ENCODE measurements at places on chromosomes 13 and 19.

DNA sequence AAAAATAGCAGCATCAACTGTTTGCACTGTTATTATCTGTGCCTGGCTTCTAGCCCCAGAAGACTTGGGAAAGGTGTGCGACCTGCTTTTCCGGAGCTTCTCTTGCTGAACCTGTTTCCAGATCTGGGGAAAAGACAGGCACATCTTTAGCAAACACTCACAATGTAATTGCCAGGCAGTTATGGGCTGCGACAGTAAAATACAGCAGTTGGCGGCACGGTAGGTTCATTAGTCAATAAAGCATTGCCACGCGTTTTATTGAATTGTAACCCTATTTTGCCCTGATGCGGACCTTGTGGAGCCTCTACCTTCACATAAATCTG, 223.7 kb upstream of the TSHZ3 start:
- DNase-seq = no peak

DNA sequence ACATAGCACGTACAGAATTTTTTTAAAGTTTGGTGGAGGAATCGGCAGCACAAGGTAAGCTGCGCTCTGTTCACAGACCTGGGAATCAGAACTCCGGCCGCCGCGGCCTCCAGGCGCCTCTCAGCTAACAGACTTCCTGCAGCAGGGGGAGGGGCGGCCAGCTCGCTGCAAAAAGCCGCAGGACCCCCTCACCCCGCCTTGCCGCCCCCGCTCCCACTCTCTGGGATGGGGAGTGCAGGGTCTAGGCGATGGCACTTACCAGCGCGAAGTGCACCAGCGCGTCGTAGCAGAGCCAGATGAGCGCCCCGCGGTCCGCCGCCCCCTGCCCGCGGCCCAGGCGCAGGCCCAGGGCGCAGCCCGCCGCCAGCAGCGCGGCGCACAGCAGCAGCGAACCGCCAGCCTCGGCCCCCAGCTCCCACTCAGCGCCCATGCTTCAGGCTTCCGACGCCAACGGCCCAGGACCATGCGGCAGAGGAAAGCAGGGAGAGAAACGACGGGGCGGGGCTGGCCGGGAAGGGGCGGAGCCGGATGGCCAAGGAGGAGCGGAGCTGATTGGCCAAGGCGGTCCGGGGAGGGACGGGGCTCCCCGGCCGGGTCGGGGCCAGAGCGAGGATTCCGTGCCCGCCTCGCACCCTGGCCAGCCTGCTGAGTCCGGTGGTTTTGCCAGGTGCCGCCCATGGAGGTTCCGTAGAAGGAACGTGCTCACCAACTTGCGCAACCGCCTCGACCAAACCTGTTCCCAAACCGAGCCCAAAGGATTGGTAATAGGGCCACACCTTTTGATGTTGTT, at the start of gene EBPL:
TSS of gene EBPL (minus strand) at position 492 of the 790 bp plus-strand sequence. CDS start at position 430, 62 bp downstream.
- peak; percentile 71 for DNase-seq

- no peak for DNase-seq
These were observed 4.5 kb downstream of the ZNF507 start for GRCh38 chr19:32349724-32350470.

DNA sequence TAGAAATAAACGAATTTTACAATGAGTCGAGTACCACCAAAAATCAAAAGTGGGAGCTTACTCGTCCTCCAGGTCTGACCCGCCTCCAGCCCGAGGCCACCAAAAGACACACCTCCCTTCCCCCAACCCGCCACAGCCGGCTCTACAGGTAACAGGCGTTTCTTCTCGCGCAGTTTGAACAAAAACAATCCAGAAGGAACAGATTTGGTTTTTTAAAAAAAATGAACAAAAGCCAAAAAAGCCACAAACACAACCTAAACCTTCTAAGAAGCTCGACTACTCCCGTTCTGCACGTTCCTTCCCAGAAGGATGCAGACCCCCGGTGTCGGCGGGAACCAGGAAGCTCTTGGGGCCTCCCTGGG, 671 bp downstream of the ZDHHC20 start:
- DNase-seq = peak; percentile 14

GRCh38 chr13:39373145-39373544, 229.8 kb downstream of the LHFPL6 start:
- DNase-seq = no peak

DNA sequence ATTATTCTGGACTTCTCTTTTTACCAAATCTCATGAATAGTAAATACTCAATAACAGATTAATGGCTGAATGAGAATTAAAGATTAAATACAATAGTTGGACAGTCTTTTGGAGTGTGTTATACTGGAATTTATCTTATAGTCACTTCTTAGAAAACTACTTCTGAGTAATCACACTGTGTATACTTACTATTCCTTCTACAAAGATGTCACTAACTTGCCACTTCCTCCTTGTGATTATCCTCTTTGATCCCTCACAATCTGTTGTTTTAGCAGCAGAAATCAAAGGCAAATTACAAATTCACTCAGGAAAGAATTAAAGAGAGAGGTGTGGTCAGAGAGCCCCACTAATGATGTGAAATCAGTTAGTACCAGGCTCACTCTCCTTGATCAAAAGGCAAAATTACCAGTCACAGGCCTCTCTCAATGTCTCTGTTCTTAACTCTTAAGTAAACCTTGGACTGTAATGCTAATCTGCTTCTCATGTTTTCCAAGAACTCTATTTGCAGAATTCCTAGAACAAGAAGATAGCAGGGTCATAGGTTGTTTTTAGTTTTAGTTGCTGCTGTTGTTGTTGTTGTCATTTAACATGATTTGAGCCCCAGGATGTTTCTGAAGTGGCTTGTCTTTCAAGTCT, 37.3 kb upstream of the FNDC3A start:
- DNase-seq = no peak

- peak; percentile 44 for DNase-seq
These were observed 19.8 kb upstream of the TCF3 start for GRCh38 chr19:1672038-1672768.

DNA sequence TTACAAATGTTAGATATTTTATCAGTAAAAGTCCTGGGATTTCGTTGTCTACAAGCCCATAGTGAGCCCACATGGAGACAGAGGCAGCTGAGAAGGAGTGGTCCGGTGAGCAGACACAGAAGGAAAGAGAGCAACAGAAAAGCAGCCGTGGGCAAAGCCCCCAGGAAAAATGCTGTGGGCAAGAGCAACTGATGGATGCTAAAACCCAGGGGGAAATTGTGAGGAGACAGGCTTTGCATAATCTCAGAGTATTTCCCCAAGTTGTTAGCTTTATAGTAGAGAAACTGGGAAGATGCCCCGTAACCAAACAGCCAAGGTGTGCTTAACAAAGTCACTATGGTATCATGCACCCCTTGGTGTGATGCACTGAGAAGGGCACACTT, 35.1 kb downstream of the GJA3 start:
- DNase-seq = no peak

- no peak for DNase-seq
These were observed 2.7 kb upstream of the INAFM1 start for GRCh38 chr19:47271949-47272348.

- no peak for DNase-seq
These were observed 21.8 kb downstream of the EVI5L start for GRCh38 chr19:7851623-7852500.

DNA sequence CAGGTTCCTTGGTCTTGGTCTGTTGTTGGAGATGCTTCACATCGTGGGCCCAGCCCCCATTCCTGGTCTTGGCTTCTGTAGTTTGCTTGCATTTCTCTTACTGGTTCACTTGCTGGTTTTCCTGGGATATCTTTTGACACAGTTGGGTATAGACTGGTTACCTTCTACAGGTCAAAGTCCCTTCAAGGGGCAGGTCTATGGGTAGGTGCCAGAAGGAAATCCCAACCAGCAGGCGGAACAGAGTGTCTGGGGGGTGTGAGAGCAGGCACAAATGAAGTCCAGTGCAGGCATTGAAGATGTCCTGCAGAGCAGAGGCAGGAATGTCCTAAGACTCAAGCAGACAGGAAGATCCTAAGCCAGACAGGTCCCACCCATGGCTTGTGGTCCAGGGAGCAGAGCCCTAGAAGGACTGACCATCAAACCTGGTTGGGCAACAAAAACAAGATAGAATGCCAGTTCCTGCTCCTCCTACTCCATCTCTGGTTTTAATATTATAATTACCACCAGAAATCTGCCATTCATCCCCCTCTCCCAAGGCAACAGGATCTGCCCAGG, 17.7 kb upstream of the WASF3 start:
- no peak for DNase-seq

DNA sequence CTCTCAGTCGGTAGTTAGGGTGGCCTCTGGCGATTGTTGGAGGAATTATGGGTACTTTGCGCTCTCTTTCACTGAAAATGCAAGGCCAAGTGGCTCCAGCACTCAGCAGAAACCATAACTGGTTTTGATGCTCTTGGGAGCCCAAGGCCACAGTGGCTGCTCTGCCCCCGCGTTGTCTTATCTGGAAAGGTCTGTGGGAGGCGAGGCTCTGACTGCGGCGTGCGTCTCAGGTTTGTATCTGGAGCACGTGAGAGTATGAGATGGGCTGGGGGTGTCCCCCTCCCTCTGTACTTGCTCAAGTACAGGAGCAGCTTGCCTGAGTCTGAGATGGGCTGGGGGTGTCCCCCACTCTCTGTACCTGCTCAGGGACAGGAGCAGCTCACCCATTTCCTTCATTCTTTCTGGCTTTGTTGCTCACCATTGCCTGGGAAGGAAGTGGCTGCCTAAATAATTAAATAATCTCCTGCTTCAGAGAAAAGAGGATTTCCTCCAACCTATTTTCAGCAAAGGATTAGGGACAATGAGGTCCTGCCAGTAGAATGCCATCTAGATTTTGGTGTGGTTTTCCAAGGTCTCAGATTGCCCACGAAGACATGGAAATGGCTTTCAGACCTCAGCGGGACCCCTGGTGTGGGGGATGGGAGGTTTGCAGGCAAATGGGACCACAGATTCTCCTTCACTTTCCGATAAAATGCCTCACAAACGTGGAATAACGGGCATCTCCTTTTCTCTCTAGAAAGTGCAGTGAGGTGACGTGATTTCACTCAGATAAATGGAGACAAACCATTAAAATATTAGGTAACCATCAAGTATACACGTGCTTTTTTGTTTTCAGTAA, 14.7 kb downstream of the ATP11A start:
- no peak for DNase-seq

DNA sequence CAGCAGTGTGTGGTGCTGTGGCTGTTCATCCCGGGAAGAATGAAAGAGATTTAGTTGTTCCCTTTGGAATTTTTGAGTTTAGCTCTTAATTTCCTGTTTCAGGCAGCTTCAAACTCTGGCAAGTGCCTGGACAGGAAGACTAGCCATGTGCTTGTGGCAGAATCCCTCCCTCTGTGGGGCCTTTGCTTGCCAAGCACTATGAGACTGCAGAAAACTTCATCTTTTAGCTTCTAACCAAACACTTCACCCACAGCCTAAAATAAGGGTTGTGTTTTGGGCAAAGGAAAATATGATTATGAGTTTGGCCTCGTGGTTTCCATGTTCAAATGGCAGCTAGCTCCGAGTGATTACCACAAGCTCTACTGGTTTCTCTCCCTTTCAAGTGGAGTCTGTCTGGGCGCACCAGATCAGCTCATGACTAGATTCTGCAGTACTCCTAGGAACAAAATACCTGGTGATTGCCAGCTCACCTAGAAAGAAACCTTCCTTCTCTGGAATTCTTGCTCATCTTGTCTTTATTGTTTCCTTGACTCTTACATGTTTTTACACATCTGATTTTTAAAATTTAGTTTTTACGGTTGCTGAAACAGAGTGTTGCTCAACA, 707.5 kb downstream of the SLITRK6 start:
- DNase-seq = no peak

- no peak for DNase-seq
These were observed 3.6 kb downstream of the FAM187B start for GRCh38 chr19:35224681-35225571.

DNA sequence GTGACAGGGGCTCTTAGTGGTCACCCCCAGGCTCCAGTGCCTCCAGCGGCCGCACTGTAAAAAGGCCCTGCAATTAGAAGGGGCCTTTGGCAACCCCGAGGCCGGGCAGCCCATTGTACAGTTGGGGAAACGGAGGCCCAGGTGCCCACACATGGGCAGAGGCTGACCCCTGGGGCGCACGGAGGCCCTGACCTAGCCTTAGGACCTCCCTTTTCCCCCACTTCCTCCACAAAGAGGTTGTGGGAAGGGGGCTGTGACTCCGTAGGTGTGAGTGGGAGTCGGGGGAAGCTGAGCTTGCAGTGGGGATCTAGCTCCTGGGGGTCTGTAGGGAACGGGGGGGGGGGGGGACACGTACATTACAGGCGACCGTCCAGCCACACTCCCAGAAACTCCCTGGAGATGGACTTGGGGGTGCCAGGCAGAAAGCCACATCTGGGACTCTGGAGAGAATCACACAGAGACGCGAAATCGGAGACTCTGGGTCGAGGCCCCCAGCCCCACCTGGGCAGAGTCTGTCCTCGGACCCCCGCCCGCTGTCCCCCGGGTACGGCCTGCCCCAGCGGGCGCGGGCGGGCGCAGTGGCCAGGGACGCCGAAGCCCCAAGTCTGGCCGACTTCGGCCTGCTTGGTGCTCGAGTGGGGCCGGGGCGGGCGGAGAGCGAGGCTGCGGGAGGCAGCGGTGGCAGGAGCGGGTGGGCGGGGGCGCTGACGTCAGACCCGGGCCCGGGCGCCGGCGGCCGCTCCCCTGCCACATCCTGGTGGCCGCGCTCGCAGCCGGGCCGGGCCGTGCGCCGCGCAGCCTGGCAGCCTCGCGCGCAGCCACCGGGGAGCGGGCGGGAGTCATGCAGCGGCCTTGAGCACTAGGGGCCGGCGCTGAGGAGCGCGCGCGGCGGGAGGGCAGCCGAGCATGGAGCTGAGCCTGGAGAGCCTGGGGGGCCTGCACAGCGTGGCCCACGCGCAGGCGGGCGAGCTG, at the start of gene ONECUT3:
TSS of gene ONECUT3 (plus strand) at position 750 of the 972 bp plus-strand sequence. CDS start at position 907, 157 bp downstream.
- no peak for DNase-seq

- DNase-seq = peak; percentile 13
These were observed at the start of gene LRRC8E for GRCh38 chr19:7888145-7888825. TSS of gene LRRC8E (plus strand) at chr19:7888510. CDS start at chr19:7895604, 7,094 bp downstream.

DNA sequence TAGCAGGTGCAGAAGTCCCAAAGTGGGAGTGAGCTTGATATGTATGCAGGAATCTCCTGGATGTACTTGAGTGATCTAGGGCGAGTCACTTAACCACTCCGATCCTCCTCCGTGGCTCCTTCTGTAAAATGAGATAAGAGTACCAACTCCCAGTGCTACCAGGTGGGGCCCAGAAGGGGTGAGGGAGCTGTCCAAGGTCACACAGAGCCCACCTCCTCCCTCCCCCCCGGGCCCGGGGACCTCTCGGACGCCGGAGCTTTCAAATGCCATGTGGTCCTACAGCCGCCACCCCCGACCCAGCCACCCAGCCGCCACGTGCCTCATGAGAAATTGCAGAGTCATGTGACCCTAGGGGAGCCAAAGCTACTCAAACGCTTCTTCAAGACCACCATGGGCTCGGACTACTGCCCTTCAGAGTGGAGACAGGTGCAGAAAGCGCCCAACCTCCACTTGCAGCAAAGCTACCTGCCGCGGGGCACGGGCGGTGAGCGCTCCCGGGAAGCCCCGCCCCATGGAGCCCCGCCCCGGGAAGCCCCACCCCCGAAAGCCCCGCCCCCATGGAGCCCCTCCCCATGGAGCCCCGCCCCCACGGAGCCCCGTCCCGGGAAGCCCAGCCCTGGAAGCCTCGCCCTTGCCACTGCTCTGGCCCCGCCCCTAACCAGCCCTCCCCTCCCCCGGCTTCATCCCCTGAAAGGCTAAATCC, 10.1 kb upstream of the ZNF358 start:
- DNase-seq = peak; percentile 32

GRCh38 chr13:102620516-102620915, 23.7 kb downstream of the TPP2 start:
- no peak for DNase-seq
